ENCODE measurements at places on chromosomes 5 and 9.

DNA sequence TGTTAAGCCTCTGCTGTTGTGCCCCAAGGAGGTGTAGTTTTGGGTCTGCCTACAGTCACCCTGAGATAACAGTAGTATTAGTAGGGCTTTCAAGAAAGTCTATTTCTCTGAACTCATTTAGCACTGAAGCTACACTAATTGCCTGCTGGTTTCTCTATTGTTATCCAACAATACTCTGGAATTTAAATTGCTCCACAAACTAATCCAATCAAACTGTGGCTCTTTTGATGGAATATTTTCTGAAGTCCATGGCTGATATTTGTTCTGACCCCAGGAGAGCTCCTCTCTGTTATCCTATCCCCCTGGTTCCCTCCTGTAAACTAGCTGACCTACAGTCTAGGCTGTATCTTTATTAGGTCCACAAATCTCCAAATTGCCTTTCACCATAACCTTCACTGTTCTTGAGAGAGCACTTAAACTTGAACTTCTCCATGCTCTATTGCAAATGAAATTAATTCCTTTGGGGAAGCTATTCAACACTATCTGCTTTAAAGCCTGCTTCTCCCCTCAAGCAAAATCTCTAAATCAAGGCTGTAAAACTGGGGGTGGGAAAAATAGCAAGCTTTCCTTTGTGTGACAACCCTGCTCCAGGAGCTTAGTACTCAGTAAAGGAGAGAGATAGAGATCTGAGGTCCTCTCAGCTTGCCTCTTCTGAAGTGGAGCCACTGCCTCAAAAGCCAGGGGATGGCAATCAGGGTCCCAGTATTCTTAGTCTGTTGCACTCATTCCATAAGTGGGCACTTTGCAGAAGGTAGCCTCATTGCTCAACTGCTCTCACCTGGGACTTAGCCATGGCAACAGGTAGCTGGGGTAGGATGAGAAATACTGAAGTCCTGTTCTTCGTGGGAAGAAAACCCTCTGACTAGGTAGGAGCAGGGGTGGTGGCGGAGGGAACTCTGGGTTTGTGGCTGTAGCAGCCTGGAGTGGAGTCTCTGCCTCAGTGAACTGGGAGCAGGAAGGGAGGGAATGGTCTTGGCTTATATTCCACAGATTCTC lies 110.9 kb downstream of the MACIR start:
- DNase-seq: no peak

GRCh38 chr9:100029251-100029650 lies 69.5 kb downstream of the ERP44 start:
- DNase-seq: no peak

- no peak for DNase-seq
Observed at GRCh38 chr9:93673021-93673838, 96.8 kb downstream of the PHF2 start.

GRCh38 chr9:8804613-8805012 lies 1005.0 kb upstream of the DMAC1 start:
- DNase-seq: no peak

GRCh38 chr9:108213511-108213910 lies 642.3 kb downstream of the ACTL7B start:
- no peak for DNase-seq

GRCh38 chr5:180334176-180334575 lies 19.0 kb downstream of the GFPT2 start:
- DNase-seq: no peak

DNA sequence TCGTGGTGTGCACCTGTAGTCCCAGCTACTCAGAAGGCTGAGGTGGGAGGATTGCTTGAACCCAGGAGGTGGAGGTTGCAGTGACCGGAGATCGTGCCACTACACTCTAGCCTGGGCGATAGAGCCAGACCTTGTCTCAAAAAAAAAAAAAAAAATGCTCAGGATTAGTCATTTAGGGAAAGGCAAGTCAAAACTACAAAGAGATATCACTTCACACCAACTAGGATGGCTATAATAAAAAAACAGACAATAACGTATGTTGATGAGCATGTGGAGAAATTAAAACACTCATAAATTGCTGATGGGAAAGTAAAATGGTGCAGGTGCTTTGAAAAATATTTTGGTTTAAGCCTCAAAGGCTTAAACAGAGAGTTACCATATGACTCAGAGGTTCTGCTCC lies 6.3 kb upstream of the ANKRD34B start:
- no peak for DNase-seq

GRCh38 chr9:107358986-107359385 lies 75.9 kb downstream of the RAD23B start:
- no peak for DNase-seq

- DNase-seq: no peak
Observed at GRCh38 chr5:113337515-113338415, 97.0 kb downstream of the TSSK1B start.
